ENCODE measurements at places on chromosomes 7 and 10.

- no peak for DNase-seq
These were observed 666 bp downstream of the SMKR1 start for GRCh38 chr7:129502708-129503685.

- no peak for DNase-seq
These were observed 60.3 kb upstream of the IL6 start for GRCh38 chr7:22666732-22667131.

DNA sequence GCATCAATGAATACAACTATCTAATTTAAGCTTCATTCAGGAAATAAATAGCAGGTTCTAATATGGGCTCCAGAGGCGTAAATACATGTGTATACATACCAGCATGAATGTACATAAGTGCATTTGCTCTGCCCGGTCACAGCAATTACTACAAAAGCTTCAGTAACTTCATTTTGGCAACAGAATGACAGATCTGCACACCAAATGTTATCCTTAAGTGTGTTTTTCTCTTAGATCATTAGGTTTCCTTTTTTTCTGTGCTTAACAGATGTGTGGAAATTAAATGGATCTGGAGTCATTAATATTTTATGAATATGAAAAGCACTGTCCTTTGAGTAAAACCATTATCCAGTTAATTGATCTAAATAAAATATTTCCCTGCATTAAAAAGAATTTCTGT, 159.0 kb upstream of the MEOX2 start:
- no peak for DNase-seq

DNA sequence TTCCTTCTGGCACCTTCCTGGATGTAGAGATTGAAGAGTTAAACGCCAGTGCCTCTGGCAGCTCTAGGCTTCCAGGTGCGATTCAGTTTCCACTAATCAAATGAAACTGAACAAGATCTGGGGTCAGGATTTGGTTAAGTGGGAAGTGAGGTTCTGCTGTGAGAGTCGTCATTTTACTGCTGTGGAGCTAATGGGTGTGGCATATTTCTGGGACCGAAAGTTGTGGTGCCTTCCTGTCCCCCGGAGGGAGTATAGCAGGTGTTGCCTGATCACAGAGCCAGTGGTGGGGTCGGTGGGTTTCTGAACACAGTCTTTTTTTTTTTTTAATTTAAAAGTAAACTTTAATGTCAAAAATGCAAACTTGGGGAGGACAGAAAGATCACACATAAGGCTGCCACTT, 37.0 kb upstream of the JAKMIP3 start:
- DNase-seq: no peak
